Trophoblast cell (in vitro differentiated cells and primary cell): ENCODE measurements at places on chromosomes 12 and 14.

DNA sequence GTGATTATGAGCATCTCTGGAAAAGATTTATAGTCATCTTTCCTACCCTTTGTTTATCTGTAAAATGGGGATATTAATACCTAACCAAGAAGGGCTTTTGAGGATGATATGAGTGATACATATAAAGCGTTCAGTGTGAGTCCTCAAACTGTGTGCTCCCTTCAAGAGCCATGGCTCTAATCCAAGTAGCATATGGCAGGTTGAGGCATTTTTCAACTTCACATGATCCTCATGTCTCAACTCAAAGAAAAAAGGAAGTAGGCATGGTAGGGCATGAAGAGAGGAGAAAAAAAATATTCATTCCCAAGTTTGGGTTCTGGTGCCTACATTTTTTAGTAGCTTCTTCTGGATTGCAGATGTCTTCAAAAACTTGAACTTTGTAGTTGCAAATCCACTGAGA, 286.3 kb upstream of the ATP2B1 start:
- DNase-seq = no peak

- no peak for DNase-seq
Observed at GRCh38 chr12:104720339-104721038, 237.6 kb downstream of the SLC41A2 start.

DNA sequence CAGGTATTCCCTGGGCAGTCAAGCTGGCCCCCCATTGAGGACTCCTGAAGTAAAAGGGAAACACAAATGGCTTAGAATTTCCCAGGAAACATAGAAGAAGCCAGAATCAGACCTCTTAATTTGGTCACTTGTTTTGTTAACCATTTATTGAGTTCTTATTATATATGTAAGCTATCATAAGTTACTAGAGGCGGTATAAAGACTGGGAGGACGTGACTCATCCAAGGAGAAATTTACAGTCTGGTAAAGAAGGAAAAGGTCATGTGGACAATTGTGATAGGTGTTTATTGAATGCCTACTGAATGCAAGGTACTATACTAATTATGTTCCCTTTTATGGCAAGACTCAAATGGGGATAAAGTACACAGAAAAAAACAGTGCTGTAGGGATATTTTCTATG, 146.7 kb downstream of the DYRK2 start:
- no peak for DNase-seq

DNA sequence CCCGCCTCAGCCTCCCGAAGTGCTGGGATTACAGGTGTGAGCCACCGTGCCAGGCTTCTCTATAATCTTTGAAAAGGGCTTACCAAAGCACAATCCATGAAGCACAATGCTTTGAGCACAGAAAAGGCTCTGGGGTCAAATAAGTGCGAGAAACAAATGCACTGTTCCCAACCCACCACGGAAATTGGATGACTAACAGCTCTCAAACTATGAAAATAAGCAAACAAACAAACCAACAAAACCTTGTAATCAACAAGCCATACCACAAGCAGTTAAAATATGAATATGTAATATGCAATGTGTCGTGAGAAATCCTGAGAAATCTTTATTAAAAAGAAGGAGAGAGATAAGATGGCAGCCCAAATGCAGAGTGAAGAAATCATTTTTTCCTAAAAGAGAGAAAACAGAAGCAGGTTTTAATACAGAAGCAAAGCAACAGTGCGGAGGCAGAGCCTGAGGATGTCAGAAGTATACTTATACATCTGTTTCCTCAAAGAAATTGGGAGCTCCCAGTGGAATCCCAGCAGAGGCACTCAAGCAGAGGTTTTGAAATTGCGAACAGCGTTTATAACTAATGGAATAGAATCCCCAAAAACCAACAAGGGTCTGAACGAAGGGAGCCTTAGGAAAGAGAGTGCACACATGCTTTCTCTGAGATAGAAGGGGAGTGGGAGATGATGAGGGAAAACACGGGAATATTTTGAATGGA, 17.1 kb downstream of the SMCO2 start:
- no peak for DNase-seq

DNA sequence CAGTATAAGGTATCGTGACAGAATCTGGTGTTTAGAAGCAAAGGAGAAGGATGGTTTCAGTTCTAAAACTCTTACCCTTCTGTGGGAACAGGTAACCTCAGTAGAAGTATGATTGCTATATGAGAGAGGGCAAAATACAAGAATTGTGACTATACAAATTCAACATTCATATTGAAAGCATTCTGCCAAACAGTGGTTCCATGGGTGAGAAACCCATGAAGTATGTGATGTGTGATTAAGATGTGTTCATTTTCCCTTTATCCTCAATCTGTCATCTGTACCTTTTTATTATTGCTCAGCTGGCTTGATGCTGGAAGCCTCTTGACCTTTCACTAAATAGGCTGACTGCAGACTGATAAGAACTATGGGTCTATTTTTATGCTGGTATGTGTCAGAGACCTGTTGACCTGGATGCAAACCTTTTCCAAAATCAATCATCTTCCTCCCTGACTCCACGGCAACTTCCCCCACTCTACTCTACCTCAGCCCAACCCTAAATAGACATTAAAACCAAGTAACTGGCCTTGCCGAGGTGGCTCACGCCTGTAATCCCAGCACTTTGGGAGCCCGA, 109.6 kb downstream of the STXBP6 start:
- DNase-seq = no peak

- no peak for DNase-seq
Observed at GRCh38 chr12:121872546-121873215, 14.0 kb upstream of the HPD start.

DNA sequence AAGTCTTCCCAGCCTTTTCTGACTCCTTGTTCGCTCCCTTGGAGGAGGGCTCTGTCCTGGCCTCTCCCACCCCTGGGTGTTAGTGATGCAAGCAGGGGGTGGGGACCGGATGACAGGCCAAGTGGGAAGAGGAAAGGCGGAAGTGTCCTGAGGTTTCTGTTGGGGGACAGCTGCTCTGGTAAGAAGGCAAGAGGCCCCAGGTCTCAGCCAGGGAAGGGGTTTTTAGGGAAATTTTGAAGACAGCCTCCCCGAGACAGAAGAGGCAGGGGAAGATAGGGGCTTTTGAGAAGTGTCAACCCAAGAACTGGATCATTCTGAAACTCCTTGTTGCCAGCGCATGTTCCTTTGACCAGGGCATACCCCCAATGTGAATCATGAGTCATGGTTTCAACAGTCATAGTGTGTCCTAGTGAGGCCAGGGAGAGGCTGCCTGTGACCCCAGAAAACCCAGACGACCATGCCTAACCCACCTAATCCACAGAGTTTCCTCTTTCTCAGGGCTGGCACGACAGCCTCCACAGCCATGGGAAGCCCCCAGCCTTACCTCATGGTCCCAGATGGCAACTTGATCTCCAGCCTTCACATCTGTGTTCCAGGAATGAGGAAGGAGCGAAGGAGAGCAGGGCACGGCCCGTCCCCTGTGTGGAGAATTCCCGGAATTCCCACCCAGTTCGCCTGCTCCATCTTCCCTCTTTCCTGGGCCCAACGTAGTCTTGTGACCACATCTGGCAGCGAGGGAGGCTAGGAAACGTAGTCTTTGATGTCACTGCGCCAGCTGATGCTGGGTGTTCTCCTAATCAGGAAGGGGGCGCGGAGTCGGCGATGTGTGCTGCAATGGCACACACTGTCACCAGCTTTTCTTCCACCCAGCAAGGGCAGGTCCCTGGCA, 4.9 kb upstream of the GPR132 start:
- peak; percentile 76 for DNase-seq

DNA sequence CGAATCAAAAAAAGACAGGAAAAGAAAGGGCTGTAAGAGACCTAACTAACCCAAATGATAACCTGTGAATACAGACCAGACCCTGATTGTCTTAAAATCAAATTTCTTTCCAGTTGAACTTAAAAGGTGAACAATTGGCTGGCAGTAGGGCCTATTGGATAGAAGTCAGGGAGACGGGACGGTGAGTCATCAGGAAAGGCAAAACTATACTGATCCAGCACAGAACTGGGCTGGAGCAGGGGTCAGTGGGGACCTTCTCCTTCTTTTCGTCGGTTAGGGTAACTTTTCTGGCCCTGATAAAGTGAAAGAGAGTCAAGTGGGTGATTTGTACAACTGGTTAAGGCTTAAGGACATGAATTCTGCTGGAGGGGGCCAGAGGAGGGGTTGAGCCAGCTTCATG, 84.9 kb upstream of the OTX2 start:
- DNase-seq = no peak

GRCh38 chr12:8911606-8912268, 2.6 kb upstream of the PHC1 start:
- peak; percentile 80 for DNase-seq

DNA sequence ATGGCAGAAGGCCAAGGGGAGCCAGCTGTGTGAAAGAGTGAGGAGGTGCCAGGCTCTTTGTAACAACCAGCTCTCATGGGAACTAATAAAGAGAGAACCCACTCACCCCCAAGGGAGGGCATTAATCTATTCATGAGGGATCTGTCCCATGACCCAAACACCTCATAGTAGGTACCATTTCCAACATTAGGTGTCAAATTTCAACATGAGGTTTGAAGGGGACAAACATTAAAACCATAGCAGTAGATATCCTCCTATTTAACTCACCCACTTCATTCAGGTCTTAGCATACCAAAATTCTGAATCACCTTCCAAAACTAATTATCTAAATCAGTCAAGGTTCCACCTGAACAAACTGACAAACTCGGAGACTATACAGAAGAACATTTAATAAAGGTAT, 75.3 kb downstream of the PPFIA2 start:
- DNase-seq = no peak

DNA sequence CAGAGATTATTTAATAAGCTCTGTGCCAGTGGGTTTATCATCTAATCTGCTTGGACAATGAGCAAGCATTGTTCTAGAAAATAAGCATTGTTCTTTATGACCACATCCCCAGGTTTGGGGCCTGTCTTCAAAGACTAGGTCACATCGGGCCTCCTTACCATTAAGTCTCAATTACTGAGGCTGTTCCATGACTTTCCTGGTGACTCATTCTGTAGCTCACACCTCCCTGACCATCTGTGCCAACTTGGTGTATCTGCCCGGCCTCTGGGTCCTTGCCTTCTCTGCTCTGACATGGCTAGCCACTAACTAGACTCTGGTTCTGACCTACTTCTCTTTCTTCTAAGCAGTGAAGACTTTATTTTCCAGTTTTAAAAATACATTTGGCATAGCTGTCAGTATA, 44.4 kb upstream of the PLEKHA5 start:
- no peak for DNase-seq

- no peak for DNase-seq
Observed at GRCh38 chr14:60204104-60204842, 39.1 kb upstream of the DHRS7 start.
